Stimulated activated CD8-positive, alpha-beta memory T cell treated with anti-CD3 and anti-CD28 coated beads, Interleukin-4, amount 100 ng/mL, for 1 hour (primary cell): ENCODE measurements at places on chromosomes 11 and 22.

DNA sequence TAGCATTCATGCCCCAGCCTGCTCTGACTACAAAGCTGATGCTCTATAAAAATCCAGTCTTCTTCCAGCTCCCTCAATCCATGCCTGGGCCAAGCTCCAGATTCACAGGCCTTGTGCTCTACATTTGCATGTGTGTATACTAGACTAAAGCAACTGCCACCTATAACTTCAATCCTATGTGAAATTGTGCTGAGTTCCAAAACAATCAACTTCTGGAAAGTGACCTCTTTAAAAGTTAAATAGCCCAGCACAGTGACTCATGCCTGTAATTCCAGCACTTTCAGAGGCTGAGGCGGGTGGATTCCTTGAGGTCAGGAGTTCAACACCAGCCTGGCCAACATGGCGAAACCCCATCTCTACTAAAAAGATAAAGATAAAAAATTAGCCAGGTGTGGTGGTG lies 114.3 kb upstream of the ZC3H12C start:
- DNase-seq: no peak

GRCh38 chr22:47107431-47107830 lies 345.0 kb downstream of the TBC1D22A start:
- DNase-seq: no peak

GRCh38 chr22:45422237-45422983 lies 8.9 kb downstream of the RIBC2 start:
- no peak for DNase-seq

GRCh38 chr11:46267930-46268329 lies 9.5 kb upstream of the CREB3L1 start:
- no peak for DNase-seq

- DNase-seq: no peak
These were observed 87.9 kb downstream of the INSC start for GRCh38 chr11:15202626-15203025.

DNA sequence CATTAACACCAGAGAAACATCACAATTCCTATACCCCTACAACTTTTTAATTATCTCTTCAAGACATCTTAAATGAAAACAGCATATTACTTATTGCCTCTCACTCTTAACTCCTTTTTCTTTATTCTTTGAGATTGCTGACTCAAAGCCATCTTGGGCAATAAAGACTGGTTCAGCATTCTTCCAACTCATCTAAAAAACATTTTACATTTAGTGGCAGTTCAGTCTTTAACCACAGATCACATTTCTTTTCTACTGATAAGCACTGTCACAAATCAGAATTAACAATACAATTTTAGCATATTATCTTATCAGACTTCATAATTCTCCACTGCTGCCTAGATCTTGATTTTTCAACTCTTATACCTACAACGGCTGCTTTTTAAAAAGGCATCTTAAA lies 34.0 kb downstream of the SIK3 start:
- DNase-seq: no peak

DNA sequence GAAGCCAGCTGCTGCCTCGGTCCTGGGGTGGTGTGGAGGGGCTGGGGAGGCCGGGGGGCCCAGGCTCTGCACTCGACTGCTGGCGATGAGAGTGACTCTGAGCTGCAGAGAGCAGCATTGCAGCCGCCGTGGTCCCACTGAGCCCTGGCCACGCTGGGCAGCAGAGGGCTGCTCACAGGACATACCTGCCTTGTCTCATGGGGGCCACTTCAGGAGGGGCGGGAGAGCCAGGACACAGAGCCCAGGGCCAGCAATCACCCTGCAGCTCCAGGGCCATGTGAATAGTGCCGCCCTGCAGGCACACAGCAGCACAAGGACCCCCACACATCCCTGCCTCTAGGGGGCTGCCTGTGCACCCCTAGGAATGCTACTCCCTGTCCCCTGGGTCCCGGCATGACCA lies 147.0 kb downstream of the CRYBB2 start:
- no peak for DNase-seq

GRCh38 chr11:47857485-47857884 lies 9.3 kb upstream of the NUP160 start:
- no peak for DNase-seq

DNA sequence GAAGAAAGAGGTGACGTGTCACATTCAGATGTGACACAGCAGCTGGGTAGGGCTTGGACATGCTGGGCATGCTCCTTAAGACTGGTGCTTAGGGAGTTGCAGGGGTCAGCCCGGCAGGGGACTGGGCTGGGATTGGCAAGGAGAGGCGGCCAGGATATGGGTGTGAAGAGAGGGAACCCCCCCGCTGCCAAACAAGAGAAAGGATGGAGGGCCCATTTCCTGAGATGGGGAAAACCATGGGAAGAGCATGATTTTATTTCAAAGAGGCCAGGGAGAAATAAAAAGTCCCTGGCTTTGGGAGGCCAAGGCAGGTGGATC lies 5.3 kb downstream of the ATF4 start:
- no peak for DNase-seq

- no peak for DNase-seq
These were observed 5.9 kb downstream of the ARL2 start for GRCh38 chr11:65019824-65020223.

DNA sequence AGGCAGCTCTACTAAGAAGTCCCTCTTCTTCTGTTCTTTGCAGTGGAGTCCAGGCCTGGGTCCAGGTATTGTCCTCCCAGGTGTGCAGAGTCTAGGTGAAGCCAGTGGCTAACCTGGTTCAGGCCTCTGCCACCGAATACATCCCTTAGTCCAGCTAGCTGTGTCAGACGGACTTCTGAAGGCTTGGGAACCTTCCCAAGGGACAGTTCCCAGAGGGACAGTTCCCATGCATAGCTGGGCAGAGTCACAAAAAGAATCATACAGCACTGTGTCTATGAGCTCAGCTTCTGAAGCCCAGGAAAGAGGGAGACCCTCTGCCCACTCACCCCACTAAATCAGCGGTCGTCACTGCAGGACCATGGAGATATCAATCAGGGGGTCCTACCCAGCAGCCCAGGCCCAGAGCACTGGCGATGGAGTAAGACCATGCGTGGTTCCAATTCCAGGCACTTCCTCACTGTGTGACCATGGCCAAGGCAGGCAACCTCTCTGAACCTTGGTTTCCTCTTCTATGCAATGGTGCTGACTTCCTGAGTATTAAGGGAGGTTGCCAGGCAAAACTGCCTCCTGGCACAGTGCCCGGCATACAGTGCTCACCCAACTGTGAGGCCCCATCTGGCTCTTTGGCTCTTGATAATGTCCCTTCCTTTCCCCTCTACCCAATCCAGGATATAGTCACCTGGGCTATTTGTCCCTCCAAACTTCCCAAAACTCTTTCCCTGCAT lies 3.4 kb downstream of the MS4A10 start:
- no peak for DNase-seq

GRCh38 chr11:46667043-46667481 lies 33.4 kb downstream of the ARHGAP1 start:
- DNase-seq: no peak

DNA sequence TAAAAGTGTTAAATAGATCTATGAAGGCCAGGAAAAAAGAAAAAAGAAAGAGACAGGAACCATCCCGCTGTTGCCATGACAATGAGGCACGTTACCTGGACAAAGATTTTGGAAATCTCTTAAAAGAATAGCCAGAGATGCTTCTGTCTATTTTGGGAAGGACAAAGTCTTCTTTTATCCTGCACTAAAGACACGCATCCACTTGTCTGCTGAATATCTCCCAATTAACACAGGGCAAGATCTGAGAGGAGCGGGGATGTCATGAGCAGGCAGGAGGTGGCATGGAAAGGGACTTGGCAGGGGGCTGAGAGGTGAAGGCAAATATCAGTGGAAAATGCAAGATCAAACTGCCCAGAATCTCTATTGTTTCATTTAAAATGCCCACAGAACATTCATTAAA lies 153.8 kb upstream of the BLID start:
- no peak for DNase-seq

DNA sequence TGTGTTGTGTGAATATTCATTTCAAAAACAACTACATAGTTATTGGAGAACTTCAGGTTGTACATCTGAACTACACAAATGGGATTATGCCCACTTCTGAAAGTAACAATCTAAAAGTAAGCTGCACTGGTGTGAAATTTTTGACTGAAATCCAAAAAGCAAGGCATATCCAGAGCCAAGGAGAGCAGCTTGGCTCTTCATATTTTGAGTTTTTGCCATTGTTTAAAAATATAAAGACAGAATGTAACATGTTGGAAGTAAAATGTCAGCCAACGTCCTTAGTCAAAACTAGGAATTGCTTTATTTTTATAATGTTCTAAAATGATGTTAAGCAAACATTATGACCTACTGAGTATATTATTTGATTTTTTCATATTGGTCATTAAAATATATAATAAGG lies 45.8 kb upstream of the NOX4 start:
- DNase-seq: no peak

DNA sequence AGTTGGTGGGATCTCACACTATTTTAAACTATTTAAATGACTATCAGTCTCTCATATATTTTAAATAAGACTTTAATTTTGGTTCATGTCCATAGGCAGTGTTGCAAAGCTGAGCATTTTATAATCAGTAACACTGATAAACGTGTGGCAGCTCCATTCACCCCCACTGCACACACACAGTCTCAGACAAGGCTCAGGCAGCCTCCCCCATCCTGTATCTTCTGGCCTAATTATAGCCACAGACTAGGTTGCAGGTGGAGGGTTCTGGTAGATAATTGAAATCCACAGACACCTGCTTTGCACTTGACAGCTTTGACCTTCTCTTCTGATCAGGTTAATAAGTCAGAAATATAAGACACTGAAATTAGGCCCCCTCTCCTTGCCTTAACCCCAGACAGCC lies 118.5 kb upstream of the LDLRAD3 start:
- DNase-seq: no peak

DNA sequence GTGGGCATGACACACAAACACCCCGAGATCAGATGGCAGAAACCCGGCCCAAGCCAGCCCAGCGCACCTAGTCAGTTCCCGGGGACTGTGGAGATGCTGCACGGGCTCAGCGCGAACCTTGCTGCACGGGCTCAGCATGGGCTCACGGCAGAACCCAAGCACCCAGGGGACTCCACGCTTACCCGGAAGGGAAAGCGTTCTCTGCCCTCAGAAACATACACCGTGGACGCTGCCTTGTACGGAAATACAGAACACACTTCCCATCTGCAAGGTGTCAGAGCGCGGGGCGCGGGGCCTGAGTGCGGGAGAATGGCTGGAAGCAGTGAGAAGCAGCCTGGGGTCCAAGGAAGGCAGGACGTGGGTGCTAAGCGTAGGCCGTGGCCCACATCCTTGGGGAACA lies 319.9 kb downstream of the NTM start:
- DNase-seq: no peak

DNA sequence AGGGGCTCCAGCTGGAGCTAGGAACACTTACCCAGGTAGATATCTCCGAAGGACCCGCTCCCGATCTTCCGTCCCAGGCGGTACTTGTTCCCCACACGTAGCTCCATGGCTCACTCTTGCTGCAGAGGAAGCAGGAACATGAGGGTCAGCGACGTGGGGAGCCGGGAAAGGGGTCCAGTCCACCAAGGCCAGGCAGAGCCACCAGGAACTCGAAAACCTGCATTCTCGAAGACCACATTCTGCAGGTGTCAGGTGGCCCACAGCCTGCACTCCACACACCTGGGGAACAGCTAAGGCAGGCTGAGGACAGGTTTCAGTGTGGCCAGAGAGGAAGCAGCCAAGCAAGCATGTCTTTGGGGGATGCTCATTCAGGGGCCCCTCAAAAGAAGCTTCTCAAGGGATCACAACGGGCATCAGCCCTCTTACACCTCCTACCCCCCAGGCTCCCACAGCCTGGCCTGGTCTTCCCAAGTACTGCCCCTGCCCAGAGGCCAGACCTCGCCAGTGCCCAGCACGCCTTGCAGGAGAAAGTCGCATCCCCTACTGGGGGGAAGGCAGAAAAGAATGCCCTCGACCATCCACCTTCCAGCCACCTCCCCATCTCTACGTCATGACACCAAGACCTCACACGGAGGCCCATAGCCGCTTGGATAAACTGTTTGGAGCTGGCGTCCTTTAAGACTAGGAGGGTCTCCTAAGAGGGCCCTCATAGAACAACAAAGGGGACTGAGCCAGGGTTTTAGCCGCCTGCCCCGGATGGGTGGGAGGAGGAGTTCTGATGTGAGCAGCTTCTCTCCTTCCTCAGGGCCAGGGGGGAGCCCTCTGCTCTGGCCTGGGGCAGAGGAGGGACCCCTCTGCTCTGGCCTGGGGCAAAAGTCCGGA lies 2.9 kb downstream of the CSNK1E start:
- DNase-seq: no peak

DNA sequence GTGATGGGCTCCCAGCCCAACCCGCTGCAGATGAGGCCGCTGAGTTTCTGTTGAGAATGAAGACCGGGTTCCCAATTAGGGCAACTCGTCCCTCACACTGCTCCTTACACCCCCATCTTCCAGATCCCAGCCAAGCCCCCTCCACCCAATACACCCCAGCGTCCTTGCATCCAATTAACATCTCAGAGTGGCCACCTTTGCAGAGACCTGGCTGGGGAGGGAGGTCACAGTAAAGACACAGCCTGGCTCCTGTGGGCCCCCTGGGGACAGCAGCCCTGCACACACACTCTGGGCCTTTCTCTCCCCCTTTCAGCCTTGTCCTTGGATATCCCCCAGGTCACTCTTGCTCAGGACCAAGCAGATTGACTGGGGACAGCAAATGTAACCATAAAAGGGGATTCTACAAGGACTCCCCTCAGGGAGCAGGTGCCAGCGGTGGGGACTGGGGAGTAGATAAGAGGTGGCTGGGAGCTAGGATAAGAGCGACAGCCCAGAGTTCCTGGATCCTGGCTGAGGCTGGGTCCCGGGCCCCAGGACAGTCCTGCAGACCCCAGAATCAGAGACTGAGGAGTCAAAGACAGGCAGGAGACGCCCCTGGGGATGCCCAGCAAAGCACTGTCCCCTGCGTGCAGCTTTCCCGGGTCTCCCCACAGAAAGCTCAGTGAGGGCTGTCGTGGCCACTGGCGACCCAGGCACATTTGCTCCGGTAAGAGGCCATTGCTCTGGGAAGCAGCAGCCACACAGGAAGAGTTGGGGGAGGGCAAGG lies 8.4 kb downstream of the APOBEC3A start:
- DNase-seq: no peak

DNA sequence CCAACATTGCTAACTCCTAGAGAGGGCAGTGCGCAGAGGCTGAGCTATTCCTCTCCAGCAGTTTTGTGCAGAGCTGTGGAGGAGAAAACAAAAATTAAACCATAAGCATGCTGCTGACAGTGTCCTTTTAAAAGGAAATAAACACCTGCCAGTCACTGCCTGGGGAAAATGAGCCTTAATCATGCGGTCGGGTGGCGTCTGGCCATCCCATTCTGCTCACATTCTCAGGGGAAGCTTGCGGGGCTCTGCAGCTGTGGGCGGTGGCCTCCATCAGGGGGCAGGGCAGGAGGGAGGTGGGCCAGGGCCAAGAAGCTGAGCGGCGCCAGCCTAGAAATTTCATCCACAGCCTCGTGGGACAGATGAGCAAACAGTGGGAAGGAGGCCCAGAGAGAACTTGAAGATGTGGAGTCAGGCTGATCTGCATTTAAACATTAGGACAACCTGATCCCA lies 71.0 kb upstream of the TP53I11 start:
- no peak for DNase-seq
